Activated CD8-positive, alpha-beta memory T cell treated with anti-CD3 and anti-CD28 coated beads for 1 hour (primary cell): ENCODE measurements at places on chromosomes 7 and 10.

DNA sequence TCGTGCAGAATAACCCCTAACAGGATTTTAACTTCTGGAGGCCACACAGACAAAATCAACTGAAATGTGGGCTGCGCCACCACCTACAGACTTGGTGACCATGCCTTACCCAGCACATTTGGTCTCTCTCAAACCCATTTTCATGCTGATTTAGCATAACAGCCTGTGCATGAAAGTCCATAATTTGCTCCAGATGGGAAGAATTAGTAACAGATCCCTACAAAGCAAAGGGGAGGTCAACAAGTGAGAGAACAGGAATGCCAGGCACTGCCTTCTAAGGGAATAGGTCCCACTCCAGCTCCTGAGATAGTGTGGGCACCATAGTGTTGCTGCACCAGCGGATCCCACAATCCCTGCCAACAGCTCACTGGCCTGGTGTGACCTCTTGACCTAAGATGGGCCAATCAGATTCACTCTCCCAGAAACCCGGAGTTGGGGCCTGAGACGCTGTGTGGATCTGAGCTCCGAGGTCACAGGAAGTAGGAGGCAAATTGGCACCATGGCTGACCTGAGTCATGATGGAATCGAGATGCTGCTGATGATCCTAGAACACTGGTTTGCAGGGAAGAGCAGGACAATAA, 32.4 kb downstream of the SLIT1 start:
- no peak for DNase-seq

DNA sequence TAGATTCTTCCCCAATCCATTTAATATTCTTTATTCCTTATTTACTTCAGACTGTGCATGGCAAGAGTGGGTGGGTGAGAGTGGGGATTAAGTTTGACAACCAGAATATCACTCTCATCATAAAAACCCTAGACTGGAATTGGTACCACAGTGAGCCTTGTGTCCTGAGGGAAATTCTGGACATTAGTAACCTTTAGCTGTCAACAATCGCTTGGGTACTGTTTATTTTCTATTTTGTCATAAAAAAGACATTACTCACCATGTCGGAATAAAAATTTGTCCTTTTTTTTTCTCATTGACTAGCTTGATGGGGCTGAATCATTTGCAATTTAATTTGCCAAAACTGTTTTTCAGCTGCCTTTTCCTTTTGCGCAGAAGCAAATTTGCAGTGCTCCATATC, 176.1 kb upstream of the SEMA3C start:
- DNase-seq = no peak

- DNase-seq = no peak
These were observed 409.5 kb downstream of the SDK1 start for GRCh38 chr7:3710531-3710930.

DNA sequence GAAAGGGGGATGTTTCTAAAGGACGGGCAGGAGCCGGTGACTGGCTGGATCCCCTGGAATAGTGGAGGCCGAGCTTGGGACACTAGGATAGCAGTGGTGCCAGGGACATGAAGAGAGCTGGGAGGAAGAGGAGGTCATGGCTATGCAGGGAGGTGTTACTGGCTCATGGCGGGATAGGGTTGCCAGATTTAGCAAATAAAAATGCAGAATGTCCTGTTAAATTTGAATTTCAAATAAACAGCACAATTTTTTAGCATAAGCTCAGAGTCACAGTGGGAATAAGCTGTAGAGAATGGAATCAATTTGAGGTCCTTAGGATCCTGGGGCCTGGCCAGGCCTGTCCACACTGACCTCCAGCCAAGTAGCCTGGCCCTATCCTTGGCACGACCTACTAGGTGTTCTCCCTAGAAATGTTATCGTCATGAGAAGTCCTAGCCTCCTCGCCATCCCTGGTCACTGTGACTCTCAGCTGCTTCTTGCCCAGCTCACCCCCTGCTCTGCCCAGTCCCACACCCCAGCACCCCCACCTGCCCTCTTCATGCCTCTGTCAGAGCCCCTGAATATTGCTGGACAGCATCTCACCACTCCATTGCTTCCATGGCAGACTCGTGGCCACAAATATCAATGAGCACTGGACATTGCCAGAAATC, 7.6 kb upstream of the KCP start:
- DNase-seq = no peak

DNA sequence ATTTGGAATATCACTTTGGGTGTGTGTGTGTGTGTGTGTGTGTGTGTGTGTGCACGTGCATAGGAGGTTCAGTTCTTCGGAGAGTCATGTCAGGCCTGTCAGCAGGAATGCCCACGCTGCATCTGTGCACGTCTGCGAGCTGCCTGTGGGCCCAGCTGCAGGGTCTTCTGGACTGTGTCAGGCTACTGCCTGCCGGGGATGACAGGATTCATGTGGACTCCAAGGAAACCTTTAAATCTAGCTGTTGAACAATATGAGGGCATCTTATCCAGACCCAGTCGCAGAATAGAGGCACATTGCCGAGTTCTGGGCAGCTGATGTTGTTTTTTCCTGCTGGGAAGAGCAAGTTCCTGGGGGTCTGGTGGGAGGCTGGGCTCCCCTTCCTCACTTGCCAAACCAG, 19.0 kb downstream of the AQP1 start:
- no peak for DNase-seq

- no peak for DNase-seq
These were observed 211.6 kb upstream of the MBL2 start for GRCh38 chr10:52984169-52984568.

GRCh38 chr7:147041438-147041837, 924.8 kb downstream of the CNTNAP2 start:
- no peak for DNase-seq

DNA sequence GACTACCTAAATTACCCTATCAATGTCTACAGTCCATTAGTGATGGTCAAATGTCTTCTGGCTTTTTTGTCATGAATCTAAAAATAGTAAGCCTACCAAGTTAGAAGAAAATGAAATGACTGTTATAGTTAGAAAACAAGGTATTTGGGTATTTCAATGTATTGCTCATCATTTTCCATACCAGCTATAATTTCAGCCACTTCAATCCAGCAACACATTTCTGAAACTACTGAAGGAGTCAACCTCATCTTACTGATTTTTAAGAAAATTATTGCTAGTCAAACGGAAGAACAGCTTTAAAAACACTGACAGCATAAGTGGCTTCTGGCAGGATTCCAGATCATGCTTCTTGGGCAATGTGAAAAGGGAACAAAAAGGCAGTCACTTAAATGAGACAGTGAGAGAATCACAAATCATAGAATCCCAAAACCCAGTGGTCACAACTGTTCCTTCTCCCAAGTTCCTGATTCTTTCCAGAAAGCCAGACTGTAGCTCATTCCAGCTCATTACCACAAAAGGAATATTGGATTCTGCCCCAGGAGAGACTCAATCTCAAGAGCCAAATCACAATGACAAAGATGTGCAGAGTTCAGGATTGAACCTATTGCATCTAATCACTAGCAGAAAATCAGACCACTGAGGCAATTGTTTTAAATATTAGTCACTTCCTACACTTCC, 61.2 kb upstream of the LRRN3 start:
- DNase-seq = no peak

- no peak for DNase-seq
These were observed 299.1 kb downstream of the LHFPL3 start for GRCh38 chr7:104627516-104627915.
